BJ (cell line): ENCODE measurements at places on chromosomes 1 and 21.

DNA sequence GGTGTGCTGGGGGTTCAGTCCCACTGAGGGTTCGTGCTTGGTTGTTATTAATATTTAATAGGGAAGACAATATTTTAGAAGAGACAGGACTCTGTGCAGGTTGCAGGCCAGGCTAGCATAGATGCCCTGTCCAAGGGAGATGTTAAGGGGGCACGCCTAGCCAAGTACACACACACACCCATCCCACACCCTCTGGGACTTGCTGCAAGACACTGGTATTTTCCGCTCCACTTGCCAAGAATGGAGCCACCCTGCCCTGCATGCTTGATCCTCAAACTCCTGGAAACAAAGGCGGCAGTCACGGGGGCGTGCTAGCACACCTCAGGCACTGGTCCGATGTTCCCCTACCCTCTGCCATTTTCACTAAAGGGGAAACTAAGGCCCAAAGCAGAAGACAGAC is 99.1 kb downstream of the MRPL37 start:
- no peak for DNase-seq

- no peak for DNase-seq
Measured at GRCh38 chr21:21439761-21440160, 441.6 kb downstream of the NCAM2 start.

GRCh38 chr1:215052256-215053015 is 30.1 kb upstream of the KCNK2 start:
- DNase-seq, result peak; percentile 41

DNA sequence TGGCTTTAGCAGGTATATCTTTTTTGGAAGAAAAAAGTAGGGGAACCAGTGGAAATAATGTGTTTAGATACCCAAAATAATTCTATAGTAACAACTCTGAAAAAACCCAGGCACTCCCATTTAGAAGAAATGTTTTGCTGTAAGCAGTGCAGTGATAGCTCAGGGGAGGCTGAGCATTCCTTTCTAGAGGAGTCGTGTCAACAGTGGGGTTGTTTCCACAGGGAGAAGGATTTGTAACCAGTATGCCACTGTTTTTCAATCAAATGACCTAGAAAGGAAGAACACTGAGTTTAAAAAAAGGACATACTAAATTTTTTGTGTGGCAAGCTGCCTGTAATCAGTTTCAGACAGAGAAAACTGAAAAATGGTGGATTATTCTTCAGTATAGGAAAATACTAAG is 2.4 kb downstream of the PGD start:
- DNase-seq, result no peak

- no peak for DNase-seq
Measured at GRCh38 chr1:69747207-69747606, 179.5 kb downstream of the LRRC7 start.

- no peak for DNase-seq
Measured at GRCh38 chr1:231781892-231782291, 155.3 kb downstream of the DISC1 start.

DNA sequence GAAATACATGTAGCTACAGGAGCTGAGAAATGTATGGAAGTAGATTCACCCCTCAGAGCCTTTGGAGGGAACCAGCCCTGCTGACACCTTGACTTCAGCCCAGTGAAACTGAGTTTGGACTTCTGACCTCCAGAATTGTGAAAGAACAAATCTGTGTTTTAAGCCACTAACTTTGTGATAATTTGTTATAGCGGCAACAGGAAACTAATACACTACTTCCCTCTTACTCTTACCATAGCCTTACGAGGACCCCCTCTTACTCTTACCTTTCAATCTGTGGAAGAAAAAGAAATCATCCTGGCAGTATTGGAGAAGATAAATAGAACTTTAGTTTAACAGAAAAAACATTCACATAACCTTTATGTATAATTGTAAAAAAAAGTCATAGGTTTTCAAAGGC is 353.6 kb upstream of the USP24 start:
- no peak for DNase-seq

DNA sequence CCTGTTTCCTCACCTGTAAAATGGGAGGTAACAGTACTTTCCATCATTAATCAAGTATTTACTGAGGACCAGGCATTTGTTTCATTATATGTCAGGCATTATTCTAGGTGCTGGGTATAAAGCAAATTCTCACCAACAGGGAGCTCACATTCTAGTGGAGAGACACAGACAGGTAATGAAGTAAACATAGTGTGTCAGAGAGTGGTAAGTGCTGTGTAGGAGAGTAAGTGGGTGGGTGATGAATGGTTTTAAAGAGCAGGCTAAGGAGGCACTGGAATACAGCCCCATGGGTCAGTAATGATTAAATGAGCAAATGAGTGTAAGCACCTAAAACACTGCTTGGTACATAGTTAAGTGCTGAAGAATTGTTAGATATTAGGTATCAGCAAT is 60.4 kb downstream of the DNTTIP2 start:
- DNase-seq, result no peak

GRCh38 chr1:75449998-75450397 is 160.9 kb downstream of the SLC44A5 start:
- DNase-seq, result no peak

DNA sequence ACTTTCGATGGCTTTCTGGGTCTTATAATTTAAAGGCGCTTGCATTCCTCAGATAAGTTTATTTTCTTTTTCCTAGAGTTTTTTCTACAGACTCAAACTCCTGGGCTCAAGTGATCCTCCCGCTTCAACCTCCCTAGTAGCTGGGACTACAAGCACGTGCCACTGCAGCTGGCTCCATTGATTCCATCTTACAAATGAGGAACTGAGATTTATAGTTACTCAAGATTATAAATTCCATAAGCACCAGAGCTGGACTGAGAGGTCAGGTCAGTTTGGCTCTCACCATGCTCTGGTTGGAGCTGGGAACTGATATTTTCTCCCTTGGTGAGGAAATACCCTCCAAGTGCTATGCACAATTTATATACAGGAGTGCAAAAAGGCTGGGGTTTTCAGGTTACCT is 13.4 kb upstream of the PRPF38B start:
- no peak for DNase-seq

DNA sequence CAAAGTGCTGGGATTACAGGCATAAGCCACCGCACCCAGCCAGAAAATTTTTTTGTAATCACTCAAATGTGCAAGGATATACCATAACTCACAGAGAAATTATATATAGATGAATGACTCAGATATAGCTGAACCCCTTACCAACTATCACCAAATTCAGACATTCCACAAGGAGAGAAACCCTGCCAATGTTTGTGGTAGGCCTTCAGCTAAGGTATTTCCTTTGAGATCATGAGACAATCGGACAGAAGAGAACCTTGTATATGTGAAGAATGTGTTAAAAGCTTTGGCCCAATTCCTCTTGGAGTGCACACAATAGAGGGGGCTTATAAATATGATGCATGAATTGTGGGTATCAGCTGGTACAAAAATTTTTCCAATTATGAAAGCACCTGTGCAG is 50.7 kb downstream of the ZNF684 start:
- no peak for DNase-seq

DNA sequence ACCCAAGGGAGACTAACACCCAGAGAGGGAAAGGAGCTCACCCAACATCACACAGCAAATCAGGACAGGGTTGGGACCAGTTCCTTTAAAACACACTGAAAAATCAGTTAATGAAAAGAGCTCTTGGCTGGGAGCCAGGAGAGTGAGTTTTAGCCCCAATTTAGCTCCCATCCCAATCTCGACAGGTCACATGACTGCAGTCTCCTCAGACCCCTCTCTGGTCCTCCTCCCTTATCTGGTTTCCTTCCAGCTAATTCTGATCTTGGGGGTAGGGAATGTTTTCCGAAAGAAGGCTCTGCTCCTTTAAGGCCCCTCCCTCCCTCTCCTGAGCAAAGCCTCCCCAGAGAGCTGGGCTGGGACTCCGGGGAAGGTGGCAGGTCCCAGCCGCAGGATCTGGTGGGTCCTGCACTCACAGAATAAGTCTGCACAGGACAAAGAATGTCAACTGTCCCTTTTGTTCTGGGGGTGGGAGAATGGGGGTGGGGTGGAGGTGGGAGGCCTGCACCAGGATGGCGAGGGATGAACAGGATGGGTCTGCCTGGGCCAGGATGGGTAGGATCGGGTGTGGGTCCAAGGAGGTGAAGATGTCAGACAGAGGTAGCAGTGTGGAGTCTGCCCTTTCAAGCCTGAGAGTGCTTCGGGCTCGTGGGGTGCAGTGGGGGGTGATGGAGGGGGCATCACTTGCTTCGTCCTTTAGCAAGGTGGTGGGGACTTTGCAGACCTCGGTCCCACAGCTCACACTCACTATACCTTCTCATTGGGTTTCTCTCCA is 57.3 kb upstream of the SSBP3 start:
- DNase-seq, result no peak

DNA sequence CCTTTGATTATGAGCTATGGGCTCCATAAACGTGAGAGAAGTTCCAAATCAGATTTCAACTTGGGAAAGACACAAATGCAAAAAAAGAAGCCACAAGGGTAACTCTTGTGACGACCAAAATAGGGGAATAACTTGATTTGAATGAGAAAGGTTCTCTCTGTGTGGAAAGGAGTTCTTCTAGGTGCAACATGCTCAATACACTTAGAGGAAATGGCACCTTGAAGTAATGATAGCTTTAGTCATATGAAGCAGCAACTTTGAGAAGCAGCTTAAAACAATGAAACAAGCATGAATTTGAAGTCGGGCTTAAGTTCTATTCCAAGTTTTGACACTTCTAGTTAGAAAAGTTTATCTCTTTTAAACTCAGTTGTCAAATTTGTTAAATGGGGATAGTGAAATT is 21.8 kb upstream of the RGS1 start:
- DNase-seq, result no peak

GRCh38 chr1:151992303-151993083 is 1.2 kb downstream of the S100A10 start:
- peak; percentile 82 for DNase-seq

DNA sequence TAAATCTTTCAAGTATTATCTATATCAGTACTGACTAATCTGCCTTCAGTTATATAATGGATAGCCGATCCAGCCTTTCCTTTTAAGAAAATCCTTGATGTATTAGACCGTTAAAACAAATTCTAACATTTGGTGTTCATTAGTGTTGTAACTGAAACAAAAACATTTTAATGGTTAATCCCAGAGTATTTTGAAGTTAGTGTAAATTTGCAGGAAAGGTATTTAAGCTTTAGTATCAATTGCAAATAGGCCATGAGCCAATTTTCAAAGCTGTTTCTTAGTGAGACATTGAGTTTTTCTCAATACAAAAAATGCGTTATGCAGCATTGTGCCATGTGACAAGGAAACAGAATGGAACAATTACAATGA is 29.6 kb downstream of the DISP1 start:
- no peak for DNase-seq
